ENCODE measurements at places on chromosomes 11 and 22. TPM values are rescaled to one million over a fixed set of nuclear protein-coding genes. Genes with fewer than 3 reads are reported as not detected.
A peak's percentile ranks its signal among the peaks of the same experiment; 100 is the strongest.

- H3K4me1 ChIP-seq, result no peaks in the 10 kb centered on the region
- DNase-seq, result no peak
- H3K36me3 ChIP-seq, result no peaks in the 10 kb centered on the region
- no peak overlapping the region for H3K27ac ChIP-seq
- no peak overlapping the region for H3K4me3 ChIP-seq
- H3K27me3 ChIP-seq, result no peaks in the 10 kb centered on the region
These were observed 8.9 kb upstream of the PTPRJ start for GRCh38 chr11:47971501-47971900.

DNA sequence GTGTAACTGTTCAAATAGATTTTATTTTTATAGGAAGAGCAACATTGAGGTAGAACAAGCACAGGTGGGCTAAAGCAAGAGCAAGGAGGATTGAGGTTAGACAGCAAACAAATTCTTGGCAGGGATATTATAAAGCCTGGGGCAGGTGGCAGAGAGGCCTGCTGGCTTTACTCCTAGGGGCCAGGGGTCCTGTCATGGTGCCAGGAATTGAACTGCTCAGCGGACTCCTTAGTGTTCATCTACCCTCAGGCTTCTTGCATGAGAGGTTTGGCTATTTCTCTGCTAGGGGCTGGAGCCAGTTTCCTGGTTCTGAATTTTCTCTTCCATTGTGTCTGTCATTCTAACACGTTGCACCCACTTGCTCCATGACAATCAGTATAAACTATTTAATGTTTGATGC is 217.2 kb upstream of the NCAM1 start:
- no peaks in the 10 kb centered on the region for H3K36me3 ChIP-seq
- no peak overlapping the region for H3K4me3 ChIP-seq
- H3K27ac ChIP-seq, result no peak overlapping the region

- no peak overlapping the region for H3K4me3 ChIP-seq
- H3K27ac ChIP-seq, result peak overlapping the region; percentile 98
- H3K4me1 ChIP-seq, result peaks cover 34% of the 10 kb centered on the region
- H3K27me3 ChIP-seq, result no peaks in the 10 kb centered on the region
- peaks cover 45% of the 10 kb centered on the region for H3K36me3 ChIP-seq
These were observed 43.5 kb downstream of the MYH9 start for GRCh38 chr22:36344106-36344827.

DNA sequence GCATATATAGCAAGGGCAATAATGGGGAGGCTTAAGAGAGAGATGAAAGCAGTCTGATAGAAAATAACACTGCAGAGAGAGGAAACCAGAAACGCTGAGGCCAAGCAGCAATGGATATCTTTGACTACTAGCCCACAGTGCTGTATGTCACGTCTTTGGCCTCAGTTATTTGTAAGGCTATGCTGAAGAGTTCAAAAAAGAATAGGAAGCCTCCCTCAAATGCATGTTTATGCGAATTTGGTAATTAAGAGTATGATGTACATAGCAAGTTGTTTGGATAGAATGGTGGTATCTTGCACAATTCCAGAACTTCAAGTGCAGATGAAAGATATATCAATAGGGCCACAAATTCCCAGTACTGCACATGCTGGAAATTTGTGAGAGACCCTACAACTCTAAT is 89.2 kb downstream of the MPPED2 start:
- H3K27ac ChIP-seq, result no peak overlapping the region
- H3K27me3 ChIP-seq, result no peaks in the 10 kb centered on the region
- H3K4me1 ChIP-seq, result no peaks in the 10 kb centered on the region
- no peak overlapping the region for H3K4me3 ChIP-seq
- no peaks in the 10 kb centered on the region for H3K36me3 ChIP-seq
- no peak for DNase-seq

DNA sequence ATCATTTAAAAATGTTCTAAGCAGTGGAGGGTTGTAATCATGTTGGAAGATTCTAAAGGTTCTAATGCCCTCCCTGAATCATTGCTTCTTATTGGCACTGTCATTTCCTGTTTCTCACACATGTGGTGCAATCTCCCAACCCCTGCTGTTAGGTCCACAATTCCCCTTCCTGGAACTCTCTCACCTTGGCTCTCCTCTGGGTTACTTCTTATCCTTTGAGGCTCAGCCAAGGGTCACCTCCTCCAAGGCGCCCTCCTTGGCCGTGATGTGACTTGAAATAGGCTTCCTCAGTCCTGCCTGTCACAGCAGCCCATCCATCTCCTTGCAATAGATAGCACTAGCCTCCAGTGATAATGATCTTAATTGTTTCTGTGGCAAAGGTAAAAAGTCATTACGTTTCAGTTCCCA is 149.8 kb downstream of the TTC17 start:
- H3K4me1 ChIP-seq, result peaks cover 13% of the 10 kb centered on the region
- H3K27ac ChIP-seq, result no peak overlapping the region
- no peaks in the 10 kb centered on the region for H3K27me3 ChIP-seq

GRCh38 chr11:117985953-117986887 is at the start of gene IL10RA:
IL10RA (plus strand) TSS chr11:117986394; CDS start chr11:117986468, 74 bp downstream.
- H3K36me3 ChIP-seq, result no peaks in the 10 kb centered on the region
- no peaks in the 10 kb centered on the region for H3K4me1 ChIP-seq
- H3K27me3 ChIP-seq, result peaks cover 10% of the 10 kb centered on the region

GRCh38 chr22:38952281-38952993 is 5.0 kb upstream of the APOBEC3A start:
- no peak overlapping the region for H3K27ac ChIP-seq
- H3K4me1 ChIP-seq, result peaks cover 46% of the 10 kb centered on the region
- H3K27me3 ChIP-seq, result no peaks in the 10 kb centered on the region
- no peaks in the 10 kb centered on the region for H3K36me3 ChIP-seq
- H3K4me3 ChIP-seq, result no peak overlapping the region

GRCh38 chr11:80156062-80156461 is 715.2 kb upstream of the TENM4 start:
- no peaks in the 10 kb centered on the region for H3K36me3 ChIP-seq
- H3K27me3 ChIP-seq, result no peaks in the 10 kb centered on the region
- no peak for DNase-seq
- no peaks in the 10 kb centered on the region for H3K4me1 ChIP-seq
- H3K4me3 ChIP-seq, result no peak overlapping the region

Gene OPCML
- total RNA-seq, result not detected

GRCh38 chr11:82815406-82815805 is 81.7 kb upstream of the FAM181B start:
- H3K36me3 ChIP-seq, result no peaks in the 10 kb centered on the region
- no peak for DNase-seq
- H3K4me1 ChIP-seq, result no peaks in the 10 kb centered on the region
- peaks cover 4% of the 10 kb centered on the region for H3K27me3 ChIP-seq
- H3K27ac ChIP-seq, result no peak overlapping the region

DNA sequence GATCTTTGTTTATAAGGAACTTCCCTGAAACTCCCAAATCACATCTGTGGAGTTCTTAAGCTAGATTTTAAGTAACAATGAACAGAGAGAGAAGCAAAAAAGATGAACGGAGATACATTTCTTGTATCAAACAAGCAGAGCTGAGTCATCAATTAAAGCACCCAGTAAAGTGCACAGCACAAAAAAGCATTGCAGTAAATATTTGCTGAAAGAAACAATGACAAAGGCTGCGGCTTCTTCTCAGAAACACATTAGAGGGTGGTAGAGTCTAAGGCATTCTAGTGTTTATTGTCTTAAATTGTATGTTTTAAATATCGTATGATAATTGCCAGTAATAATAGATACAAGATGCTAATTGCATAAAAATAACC is 941.6 kb upstream of the CHORDC1 start:
- no peak overlapping the region for H3K27ac ChIP-seq
- DNase-seq, result no peak
- no peaks in the 10 kb centered on the region for H3K4me1 ChIP-seq
- no peaks in the 10 kb centered on the region for H3K36me3 ChIP-seq
- no peak overlapping the region for H3K4me3 ChIP-seq

- peaks cover 13% of the 10 kb centered on the region for H3K4me1 ChIP-seq
- H3K27me3 ChIP-seq, result no peaks in the 10 kb centered on the region
- peak; percentile 84 for DNase-seq
- peak overlapping the region; percentile 82 for H3K27ac ChIP-seq
- H3K36me3 ChIP-seq, result no peaks in the 10 kb centered on the region
- peak overlapping the region; percentile 43 for H3K4me3 ChIP-seq
These were observed 30.9 kb downstream of the C22orf31 start for GRCh38 chr22:29030618-29031226.

DNA sequence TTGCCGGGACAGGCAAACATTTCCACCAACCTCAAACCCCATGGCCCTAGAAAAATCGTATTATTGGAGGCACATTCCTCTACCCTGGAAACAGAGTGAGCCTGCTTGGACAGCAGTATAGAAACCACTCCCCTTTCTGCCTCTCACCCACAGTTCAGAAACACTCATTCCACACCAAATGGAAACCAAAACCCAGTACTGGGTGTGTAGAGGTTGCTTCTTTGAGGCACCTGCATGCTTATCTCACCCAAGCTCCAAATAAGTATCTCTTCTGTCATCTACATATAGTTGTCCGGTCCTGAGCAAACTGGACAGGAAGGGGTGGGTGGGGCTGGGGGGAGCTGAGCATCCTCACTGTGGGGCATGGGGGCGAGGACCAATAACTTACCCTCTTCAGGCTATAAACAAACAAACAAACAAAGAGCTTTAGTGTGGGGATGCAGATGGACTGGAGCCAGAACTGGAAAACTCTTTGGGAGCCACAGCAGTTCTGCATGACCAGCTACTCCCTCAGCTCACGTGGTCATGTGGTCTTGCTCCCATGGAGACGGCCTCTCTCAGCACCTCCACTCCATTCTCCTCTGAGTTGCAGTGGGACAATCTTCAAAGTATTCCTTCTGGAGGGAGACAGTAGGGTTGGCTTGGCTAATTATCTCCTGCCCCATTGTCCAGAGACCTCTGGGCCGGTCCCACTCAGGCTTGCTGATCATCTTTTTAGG is 1.0 kb upstream of the PLAAT2 start:
- no peaks in the 10 kb centered on the region for H3K27me3 ChIP-seq
- no peak for DNase-seq
- H3K36me3 ChIP-seq, result no peaks in the 10 kb centered on the region
- peaks cover 21% of the 10 kb centered on the region for H3K4me1 ChIP-seq
- H3K4me3 ChIP-seq, result no peak overlapping the region
- H3K27ac ChIP-seq, result peak overlapping the region; percentile 89

- H3K27me3 ChIP-seq, result peaks cover 14% of the 10 kb centered on the region
- no peak overlapping the region for H3K4me3 ChIP-seq
- no peaks in the 10 kb centered on the region for H3K36me3 ChIP-seq
- H3K4me1 ChIP-seq, result no peaks in the 10 kb centered on the region
These were observed 66.2 kb upstream of the EIF3D start for GRCh38 chr22:36595154-36595553.

- DNase-seq, result no peak
- no peaks in the 10 kb centered on the region for H3K36me3 ChIP-seq
- no peaks in the 10 kb centered on the region for H3K4me1 ChIP-seq
- no peak overlapping the region for H3K27ac ChIP-seq
- H3K27me3 ChIP-seq, result peaks cover 22% of the 10 kb centered on the region
These were observed 84.0 kb upstream of the RTL6 start for GRCh38 chr22:44582016-44582415.

GRCh38 chr22:29750029-29750428 is 16.8 kb downstream of the ZMAT5 start:
- H3K27me3 ChIP-seq, result no peaks in the 10 kb centered on the region
- peaks cover 5% of the 10 kb centered on the region for H3K36me3 ChIP-seq
- H3K27ac ChIP-seq, result no peak overlapping the region
- no peak for DNase-seq
- H3K4me1 ChIP-seq, result no peaks in the 10 kb centered on the region
- H3K4me3 ChIP-seq, result no peak overlapping the region

Gene OR51B5
- not detected for total RNA-seq

Gene LRP4
- 12.4 TPM for total RNA-seq

GRCh38 chr11:121483805-121484480 is 31.2 kb upstream of the SORL1-AS1 start:
- H3K27ac ChIP-seq, result no peak overlapping the region
- DNase-seq, result no peak
- no peaks in the 10 kb centered on the region for H3K36me3 ChIP-seq
- H3K27me3 ChIP-seq, result no peaks in the 10 kb centered on the region

- no peak for DNase-seq
- H3K4me1 ChIP-seq, result no peaks in the 10 kb centered on the region
- no peaks in the 10 kb centered on the region for H3K36me3 ChIP-seq
- no peak overlapping the region for H3K4me3 ChIP-seq
These were observed 5.3 kb upstream of the JAML start for GRCh38 chr11:118230088-118230487.

- peaks cover 8% of the 10 kb centered on the region for H3K4me1 ChIP-seq
- no peaks in the 10 kb centered on the region for H3K27me3 ChIP-seq
- no peak for DNase-seq
- no peaks in the 10 kb centered on the region for H3K36me3 ChIP-seq
These were observed 9.1 kb downstream of the APOL4 start for GRCh38 chr22:36192542-36192941.

DNA sequence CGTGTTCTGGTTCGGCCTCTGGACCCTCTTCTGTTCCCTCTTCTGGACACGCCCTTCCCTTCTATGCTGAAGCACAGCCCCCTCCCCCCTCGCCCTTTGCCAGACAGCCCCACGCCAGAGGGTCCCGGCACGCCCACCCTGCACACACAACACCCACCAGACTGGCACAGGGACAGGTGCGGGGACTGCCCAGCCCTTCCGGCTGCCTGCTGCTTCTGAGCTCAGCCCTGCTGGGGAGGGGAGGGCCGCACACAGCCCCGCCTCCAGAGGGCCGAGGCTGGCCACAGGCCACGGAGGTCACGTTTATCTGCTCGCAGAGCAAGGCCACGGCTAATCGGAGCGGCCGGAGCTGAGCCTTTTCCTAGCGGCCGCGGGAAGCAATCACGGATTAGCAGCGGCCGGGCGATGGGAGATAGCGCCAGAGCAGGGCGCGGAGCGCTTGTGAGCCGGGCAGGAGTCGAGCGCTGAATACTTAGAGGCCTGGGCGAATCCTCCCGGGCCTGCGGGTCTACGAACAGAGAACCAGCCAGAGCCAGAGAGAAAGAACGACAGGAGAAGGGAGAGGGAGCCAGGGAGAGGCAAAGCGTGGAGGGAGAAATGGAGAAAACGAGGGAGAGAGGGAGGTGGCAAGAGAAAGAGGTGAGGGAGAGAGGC is 21.5 kb downstream of the OTUB1 start:
- H3K4me1 ChIP-seq, result peaks cover 17% of the 10 kb centered on the region
- peak overlapping the region; percentile 21 for H3K4me3 ChIP-seq
- no peak overlapping the region for H3K27ac ChIP-seq
- H3K36me3 ChIP-seq, result no peaks in the 10 kb centered on the region

- peaks cover 3% of the 10 kb centered on the region for H3K4me1 ChIP-seq
- no peak overlapping the region for H3K4me3 ChIP-seq
- no peak for DNase-seq
These were observed 46.3 kb upstream of the SLC22A25 start for GRCh38 chr11:63289658-63290057.

DNA sequence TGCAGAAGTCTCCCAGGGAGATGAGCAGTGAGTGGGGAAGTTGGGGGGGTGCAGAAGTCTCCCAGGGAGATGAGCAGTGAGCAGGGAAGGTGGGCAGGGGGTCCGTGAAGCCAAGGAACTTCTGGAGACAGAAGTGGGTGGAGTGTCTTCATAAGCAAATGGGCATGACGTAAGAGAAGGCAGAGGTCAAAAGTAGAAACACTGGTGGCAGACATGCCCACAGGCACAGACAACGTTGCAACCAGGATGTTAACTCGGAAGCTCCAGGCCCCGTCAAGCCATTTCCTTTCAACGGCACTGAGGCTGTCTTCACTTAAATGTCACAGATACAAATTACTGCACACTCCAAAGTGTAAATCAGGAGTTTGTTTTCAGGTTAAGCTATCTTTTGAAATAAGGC is 186.1 kb downstream of the SHANK2 start:
- no peak for DNase-seq
- H3K4me1 ChIP-seq, result no peaks in the 10 kb centered on the region
- H3K27ac ChIP-seq, result no peak overlapping the region
- no peak overlapping the region for H3K4me3 ChIP-seq

All from transverse colon (tissue), 4 donors.